ENCODE measurements at places on chromosomes 13 and 19. TPM values are rescaled to one million over a fixed set of nuclear protein-coding genes. Genes with fewer than 3 reads are reported as not detected.
A peak's percentile ranks its signal among the peaks of the same experiment; 100 is the strongest.

DNA sequence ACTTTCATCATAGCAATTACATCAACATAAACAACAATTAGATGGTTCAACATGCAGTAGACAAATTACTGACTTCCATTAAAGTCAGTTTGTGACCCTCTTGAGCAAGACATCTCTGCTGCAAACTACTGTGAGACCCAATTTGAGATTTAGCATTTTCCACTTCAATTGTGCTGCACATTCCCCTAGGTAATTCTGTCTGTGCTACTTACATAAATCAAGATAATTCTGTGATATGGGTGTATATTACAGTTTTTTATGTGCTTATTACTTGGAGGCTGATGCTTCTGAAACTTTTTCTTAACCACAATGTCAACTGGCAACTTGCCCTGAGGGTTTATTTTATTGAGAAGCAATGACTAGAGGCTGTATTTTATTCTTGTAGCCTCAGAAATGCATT lies 1714.4 kb downstream of the OLFM4 start:
- no peak for DNase-seq

GRCh38 chr19:54047616-54048015 lies 16.1 kb downstream of the VSTM1 start:
- peak; percentile 3 for DNase-seq

- DNase-seq, result no peak
Measured at GRCh38 chr13:110921695-110922094, 6.8 kb upstream of the ANKRD10 start.

GRCh38 chr13:20942938-20943559 lies 40.5 kb upstream of the XPO4 start:
- DNase-seq, result peak; percentile 65

- DNase-seq, result peak; percentile 59
Measured at GRCh38 chr13:49436890-49437289, 7.0 kb downstream of the CAB39L start.

The EDNRB gene
- total RNA-seq, result 8.2 TPM

DNA sequence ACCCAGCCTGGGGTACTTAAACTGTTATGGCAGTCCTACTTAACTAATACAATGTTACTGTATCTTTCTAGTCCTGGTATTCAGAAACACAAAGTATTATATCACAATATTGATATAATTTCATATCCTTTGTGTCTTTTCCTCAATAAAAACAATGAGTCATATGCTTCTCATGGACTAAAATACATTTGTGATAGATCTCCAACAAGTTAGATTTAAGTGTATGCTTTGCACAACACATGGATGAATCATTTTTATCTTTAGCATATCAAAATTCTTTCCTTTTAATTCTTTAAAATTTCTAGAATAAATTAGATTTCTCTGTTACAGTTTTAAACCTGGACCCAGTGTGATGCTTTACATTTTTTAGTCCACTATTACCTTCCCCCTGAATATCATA lies 1357.8 kb upstream of the ATXN8OS start:
- no peak for DNase-seq

- DNase-seq, result peak; percentile 72
Measured at GRCh38 chr13:113209336-113209758, at the start of gene CUL4A. Gene CUL4A, plus strand, starts transcription at chr13:113209613. Its CDS starts 15 bp downstream, at chr13:113209628.

The DLEU7 gene
- total RNA-seq, result not detected

DNA sequence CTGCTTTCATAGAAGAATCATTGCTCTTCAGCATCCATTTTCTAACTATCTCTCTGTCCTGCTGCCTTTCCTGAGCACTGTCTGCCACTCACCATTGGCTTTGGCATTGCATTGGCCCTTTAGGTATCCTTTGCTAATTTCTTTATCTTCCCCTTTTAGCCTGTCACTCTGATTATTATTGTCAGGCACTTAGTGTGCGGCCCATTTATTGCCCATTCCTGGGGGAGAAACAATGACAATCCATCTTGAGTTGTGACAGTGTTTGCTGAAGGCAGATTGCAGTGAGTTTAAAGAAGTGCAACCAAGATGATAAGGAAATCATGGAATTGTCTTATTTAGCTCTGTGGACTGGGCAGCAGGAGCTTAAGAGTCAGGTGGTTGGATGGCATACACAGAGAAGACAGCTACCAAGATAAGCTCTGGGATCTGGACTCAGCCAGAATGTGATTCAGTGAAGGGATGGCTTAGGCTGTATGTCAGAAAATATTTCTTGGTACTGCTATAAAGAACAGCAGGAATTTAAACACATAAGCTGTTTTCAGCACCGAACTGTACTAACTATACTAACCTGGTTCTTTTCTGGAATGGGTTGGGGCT lies 25.3 kb downstream of the B3GLCT start:
- no peak for DNase-seq

- DNase-seq, result peak; percentile 21
Measured at GRCh38 chr19:10227026-10227971, 3.8 kb downstream of the S1PR2 start.

All from fibroblast of villous mesenchyme (primary cell).